ENCODE measurements at places on chromosomes 3 and 15.

- DNase-seq = no peak
These were observed 656.6 kb upstream of the NAALADL2 start for GRCh38 chr3:174202561-174202960.

GRCh38 chr3:187068787-187069186 is 70.5 kb downstream of the RPL39L start:
- no peak for DNase-seq

DNA sequence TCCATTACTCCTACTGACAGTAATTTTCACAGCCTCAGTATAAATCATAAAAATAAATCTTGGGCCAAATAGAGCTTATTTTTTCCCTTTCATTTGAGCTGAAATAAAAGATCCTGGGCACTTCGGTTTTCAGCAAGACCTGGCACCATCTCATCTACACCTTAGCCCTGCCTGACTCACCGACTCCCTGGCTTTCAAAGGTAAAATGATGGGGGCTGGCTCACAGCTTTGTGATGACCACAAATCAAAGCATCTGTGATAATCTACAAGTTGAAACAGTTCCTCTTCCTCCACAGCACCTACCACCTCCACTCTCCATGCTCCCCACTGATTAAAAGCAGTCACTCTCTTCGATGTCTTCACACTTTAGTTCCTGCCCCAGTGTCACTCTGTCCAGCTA is 27.6 kb downstream of the DET1 start:
- no peak for DNase-seq

DNA sequence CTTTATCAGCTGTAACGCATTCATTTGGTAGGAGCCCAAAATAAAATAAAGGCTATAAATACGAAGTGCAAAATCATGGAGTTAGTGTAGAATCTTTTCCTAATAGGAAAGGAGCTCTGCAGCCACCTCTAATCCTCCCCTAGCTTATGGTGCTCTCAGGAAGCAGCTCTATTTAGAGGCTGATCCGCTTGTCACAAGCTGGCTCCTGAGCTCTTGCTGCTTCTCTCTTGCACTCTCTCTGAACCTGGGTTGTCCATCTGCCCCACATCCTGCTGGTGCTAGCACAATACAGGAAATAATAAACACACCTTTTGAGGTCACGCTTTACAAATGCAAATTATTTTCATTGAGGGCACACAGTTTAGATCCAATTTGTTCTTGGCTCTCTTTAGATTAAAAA is 37.3 kb upstream of the BFSP2 start:
- DNase-seq = no peak

- DNase-seq = no peak
These were observed 21.5 kb upstream of the FSTL1 start for GRCh38 chr3:120472121-120472844.

- no peak for DNase-seq
These were observed 4.1 kb downstream of the PLA2G4F start for GRCh38 chr15:42152196-42152920.

- no peak for DNase-seq
These were observed at the start of gene OCA2 for GRCh38 chr15:28098766-28099554. Gene OCA2 (minus strand): TSS chr15:28099315. CDS start chr15:28081874, 17,441 bp downstream.

GRCh38 chr3:134317106-134317947 is 56.9 kb downstream of the AMOTL2 start:
- DNase-seq = no peak

DNA sequence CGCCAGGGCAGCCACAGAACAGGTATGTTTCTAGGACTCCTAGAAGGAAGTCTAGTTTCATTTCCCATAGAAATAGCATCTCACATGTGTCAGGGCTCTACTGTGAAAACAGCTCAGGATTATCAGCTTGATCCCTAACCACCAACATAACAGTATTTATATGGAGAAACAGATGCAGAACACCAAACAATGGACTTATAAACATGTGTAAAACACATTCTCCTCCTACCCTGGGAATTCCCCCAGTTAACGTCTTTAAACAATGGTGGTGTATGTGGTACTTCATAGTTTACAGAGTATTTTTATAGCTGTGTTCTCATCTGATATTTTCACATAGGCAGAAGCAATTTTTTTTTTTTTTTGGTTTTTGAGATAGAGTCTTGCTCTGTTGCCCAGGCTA is 9.7 kb downstream of the TNFSF10 start:
- DNase-seq = no peak

DNA sequence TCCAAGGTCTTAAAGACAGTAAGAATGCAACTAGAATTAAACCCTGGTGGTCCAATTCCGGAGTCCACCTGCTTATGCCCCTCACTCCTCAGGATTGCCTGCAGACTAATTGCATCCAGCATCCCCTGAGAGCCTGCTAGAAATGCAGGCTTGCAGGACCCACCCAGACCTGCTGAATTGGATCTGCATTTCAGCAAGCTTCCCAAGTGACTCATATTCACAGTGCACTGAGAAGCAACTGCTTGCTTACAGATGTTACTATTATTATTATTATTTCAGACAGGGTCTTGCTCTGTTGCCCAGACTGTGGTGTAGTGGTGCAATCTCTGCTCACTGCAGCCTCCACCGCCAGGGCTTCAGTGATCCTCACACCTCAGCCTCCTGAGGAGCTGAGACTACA is 83.5 kb upstream of the VGLL4 start:
- DNase-seq = no peak

DNA sequence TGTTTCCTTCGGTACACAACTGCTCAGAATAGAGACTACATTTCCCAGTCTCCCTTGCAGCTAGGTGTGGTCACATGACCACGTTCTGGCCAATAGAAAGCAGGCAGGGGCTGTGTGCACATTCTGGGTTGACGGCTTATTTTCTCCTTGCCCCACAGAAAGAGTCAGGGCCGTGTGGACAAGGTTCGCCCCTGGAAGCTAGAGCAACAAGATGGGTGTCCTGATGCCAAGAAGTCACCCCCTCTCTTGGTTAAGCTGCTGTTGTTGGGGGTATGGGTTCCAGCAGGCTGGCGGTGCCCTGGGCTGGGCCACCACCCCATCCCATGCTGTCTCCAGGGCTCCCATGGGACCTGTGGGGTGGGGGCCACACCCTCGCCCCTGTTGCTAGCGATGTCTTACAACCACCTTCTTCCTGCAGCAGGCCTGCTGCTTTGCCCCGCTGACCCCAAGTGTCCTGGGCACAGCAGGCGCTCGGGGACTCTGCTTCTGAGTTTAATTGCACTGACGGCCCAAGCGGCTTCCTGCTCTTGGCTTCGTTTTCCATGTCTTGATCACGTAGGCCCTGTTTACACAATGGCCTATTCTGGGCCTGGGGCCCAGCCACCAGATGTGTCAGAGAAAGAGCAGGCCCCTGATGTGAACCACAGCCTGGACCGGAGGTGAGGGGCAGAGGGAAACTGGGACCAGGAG is 24.9 kb downstream of the ABTB1 start:
- DNase-seq = peak; percentile 89

DNA sequence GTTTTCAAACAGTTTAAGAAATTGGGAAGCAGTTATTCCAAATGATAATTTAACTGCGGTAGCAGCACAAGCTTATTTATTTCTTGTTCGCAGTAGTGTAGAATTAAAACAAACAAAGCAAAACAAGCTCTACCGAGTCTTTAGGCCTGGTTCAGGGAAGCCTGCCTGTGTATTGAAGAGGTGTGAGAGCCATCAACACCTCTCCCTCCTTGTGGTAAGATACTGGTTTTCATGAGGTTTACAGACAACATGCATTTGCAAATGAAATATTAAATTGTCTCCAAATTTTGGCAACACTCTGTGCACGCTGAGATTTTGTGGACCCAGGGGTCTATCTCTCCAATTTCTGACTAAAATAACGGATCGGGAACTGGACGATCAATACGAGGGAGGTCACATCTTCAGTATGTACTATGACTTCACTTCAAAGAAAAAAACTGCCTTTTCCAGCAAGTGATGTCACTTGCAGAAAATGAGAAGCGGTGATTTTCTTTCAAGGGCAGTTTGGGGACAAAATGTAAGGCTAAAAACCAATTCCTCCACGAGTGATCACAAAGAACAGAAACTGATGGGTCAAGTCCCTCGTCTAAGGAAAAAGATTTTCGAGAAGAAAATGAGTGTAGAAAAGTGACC is 721 bp downstream of the ATR start:
- no peak for DNase-seq

DNA sequence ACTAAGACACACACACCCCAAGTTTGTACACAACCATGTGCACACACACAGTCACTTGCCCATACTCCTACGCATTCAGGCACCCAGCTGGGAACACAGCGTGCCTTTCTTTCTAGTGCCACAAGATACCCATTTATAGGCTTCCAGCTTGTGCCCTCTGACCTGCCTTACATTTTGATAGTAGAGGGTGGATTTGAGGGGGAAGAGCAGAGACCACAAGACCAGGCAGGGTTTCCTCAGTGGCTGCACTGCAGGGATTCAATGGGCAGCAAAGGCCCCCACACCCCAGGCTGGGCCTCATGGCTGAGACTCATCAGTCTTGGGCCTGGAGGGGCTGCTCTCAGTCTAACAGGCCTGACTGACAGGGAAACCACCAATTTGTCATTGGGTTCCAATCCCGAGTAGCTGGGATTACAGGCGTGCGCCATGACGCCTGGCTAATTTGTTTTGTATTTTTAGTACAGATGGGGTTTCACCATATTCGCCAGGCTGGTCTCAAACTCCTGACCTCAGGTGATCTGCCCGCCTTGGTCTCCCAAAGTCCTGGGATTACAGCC is 18.8 kb upstream of the ANKDD1A start:
- DNase-seq = no peak

DNA sequence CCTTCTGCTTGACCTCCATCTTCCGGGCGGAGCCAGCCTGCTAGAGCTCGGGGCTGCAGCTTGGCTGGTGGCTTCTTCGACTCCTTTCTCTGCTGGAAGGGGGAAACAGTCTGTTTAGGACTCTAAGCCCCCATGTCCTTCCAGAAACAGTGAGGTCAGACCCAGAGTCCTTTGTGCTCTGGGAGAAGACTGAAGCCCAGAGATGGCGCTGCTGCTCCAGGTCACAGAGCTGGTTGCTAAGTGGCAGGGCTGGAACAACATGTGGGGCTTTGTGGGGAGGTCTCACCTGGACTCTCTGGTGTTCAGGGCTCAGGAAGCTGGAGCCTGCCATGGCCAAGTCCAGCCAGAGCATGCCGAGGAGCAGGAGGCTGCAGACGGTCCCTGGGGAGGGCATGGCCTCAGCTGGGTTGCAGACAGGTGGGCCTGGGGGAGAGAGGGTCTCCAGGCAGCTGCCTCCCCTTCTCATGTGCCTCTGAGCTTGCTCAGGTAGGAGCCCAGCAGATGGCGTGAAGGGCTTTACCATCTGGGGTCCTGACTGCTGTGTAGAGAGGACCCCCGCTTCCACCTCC is 2.9 kb downstream of the GHRL start:
- DNase-seq = no peak

GRCh38 chr3:41178576-41178975 is 20.7 kb upstream of the CTNNB1 start:
- DNase-seq = no peak

DNA sequence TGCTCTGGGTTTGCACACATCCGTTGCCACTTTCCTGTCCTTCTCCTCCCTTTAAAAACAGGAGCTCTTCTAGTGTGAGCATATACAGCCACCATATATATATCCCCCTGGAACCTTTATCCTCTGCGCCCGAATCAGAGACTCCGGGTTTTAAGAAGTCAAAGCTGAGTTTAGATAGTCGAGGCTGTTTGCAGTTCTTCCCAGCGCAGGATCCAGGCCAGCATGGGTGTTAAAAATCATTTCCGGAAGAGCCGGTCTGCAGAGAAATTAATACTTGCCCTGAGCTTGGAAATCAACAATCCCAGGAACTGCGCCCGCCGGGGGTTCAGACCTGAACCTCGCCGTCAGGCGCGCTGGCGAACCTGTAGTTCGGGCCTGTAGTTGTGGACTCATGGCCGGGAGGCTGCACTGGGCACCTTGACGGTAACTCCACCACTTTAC is 2.3 kb downstream of the SHOX2 start:
- no peak for DNase-seq
